IMR-90 (cell line): ENCODE measurements at places on chromosomes 11 and 22.

DNA sequence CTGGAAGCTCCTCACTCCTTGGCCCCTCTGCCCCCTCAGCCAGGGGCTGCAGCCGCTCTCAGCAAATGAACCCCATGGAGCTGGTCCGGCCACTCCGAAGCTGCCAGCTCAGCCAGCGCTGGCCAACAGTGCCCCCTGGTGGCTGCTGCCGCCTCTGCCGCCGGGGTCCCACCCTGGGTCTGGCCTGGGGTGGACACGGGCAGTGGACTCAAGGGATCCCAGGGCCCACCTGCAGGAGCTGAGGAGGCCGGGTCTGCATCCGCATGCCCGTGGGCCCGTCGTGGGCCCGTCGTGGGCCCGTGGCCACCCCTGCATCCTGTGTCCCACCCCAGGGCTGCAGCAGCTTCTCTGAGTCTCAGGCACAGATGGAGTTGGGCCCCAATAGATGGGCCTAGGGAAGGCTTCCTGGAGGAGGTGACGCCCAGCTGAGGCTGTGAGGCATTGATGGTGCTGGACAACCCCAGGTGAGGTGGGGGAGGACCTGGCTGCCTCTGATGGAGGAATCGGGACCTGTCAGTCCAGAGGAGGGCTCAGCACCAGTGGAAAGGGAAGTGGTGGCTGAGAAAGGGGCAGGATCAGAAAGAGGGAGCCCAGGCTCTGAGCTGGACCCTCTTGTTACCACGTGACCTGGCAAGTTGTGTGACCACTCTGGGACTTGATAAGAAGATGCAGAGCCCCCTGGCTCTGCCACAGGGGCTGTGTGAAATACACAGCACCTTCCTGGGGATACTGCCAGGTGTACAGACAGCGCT, 522.3 kb downstream of the BRD1 start:
- DNase-seq: no peak

- peak; percentile 90 for DNase-seq
Observed at GRCh38 chr11:2945031-2945756, 16.0 kb upstream of the PHLDA2 start.

DNA sequence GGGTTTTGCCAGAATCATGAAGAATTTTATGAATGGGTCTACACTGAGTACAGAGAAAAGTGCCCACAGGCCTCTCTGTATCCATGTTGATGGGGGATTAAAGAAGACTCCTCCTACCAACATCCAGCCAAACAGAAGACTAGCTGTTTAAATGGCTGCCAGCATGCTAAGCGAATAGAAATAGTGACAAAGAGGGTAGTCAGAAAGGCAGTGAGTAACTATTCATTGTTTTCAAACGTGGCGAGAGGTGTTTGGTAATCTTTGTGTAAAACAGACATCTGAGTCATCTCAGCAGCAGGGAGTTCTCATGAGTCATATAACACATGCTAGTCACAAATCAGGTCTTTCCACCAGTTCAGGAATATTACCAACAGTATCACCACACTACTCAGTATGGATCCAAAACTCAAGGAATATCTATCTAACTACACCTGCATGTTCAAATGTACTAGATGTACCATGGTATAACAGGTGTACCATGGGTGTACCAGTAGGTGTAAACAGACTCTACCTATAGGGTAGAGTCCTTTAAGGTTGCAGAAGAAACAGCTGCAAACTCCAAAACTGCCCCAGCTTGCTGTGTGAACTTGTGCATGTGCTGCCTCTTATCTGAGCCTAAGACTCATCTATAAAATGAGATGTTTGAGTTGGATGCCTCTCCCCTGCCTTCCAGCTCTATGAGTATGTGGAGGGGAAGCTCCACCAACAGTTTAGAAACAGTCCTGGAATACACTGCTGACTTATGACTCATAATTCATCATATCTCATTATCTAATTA, 82.0 kb downstream of the SLC1A2 start:
- peak; percentile 99 for DNase-seq

- DNase-seq: no peak
Observed at GRCh38 chr11:75249704-75250103, 9.1 kb downstream of the TPBGL start.

DNA sequence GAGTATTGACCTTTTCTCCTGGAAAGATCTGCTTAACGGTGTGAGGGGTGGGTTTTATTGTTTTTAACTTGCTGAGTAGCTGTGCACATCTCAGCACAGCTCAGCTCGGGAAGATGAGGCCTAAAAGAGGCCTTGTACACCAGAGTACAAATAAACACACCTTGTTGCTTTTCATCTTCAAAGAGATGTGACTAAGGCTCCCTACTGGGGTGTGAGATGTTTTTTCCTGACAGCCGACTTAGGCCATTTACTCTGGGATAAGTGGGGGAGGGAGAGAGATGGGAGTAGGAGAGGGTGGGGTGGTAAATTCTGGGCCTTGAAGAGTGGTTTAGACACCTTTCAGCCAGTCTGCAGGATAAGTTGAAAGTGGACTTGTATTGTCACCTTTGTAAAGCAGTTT, 2.9 kb downstream of the LDLRAD3 start:
- no peak for DNase-seq
